ENCODE measurements at places on chromosomes 11 and 22. TPM values are rescaled to one million over a fixed set of nuclear protein-coding genes. Genes with fewer than 3 reads are reported as not detected.

Gene SOX6
- total RNA-seq: 7.9 TPM

Gene TMEM121B
- 1.8 TPM for total RNA-seq

Gene OR8D4
- total RNA-seq: not detected

Gene P2RY2
- not detected for total RNA-seq

Gene GDPD5
- total RNA-seq: 5.8 TPM

Gene SLC25A45
- total RNA-seq: 1.3 TPM

Gene GPHA2
- total RNA-seq: not detected

Gene TNNT3
- total RNA-seq: 2.3 TPM

Gene RTN4RL2
- total RNA-seq: 0.26 TPM

Gene TRIM77
- not detected for total RNA-seq

GRCh38 chr11:46392421-46393230 is 1.1 kb upstream of the CHRM4 start:
- peak overlapping the region; percentile 85 for H3K4me3 ChIP-seq
- peaks cover 10% of the 10 kb centered on the region for H3K4me1 ChIP-seq
- H3K27me3 ChIP-seq: no peaks in the 10 kb centered on the region
- peak; percentile 85 for DNase-seq
- no peaks in the 10 kb centered on the region for H3K36me3 ChIP-seq

GRCh38 chr22:46620588-46621242 is 529 bp downstream of the GRAMD4 start:
- H3K27me3 ChIP-seq: no peaks in the 10 kb centered on the region
- no peak for DNase-seq
- H3K4me1 ChIP-seq: peaks cover 23% of the 10 kb centered on the region
- H3K27ac ChIP-seq: no peak overlapping the region
- no peaks in the 10 kb centered on the region for H3K36me3 ChIP-seq

DNA sequence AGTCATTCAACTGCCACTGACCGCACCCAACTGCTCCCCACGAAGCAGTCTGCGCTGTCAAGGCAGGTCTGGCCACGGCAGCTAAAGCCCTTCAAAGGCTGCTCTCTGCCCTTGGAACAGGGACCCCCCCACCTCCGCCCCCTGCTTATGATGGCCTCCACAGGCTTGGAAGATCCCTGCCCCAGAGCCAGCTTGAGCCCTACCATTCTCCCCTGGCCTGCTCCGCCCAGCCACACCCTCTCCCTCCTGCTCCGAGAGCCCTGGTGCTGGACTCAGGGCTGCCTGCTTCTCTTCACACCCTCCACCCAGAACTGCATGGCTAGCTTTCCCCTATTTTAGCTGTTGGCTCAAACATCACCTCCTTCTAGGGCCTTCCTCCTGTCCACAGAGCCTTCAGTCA is 19.0 kb downstream of the ZMAT5 start:
- H3K27me3 ChIP-seq: no peaks in the 10 kb centered on the region
- H3K4me1 ChIP-seq: peaks cover 6% of the 10 kb centered on the region

DNA sequence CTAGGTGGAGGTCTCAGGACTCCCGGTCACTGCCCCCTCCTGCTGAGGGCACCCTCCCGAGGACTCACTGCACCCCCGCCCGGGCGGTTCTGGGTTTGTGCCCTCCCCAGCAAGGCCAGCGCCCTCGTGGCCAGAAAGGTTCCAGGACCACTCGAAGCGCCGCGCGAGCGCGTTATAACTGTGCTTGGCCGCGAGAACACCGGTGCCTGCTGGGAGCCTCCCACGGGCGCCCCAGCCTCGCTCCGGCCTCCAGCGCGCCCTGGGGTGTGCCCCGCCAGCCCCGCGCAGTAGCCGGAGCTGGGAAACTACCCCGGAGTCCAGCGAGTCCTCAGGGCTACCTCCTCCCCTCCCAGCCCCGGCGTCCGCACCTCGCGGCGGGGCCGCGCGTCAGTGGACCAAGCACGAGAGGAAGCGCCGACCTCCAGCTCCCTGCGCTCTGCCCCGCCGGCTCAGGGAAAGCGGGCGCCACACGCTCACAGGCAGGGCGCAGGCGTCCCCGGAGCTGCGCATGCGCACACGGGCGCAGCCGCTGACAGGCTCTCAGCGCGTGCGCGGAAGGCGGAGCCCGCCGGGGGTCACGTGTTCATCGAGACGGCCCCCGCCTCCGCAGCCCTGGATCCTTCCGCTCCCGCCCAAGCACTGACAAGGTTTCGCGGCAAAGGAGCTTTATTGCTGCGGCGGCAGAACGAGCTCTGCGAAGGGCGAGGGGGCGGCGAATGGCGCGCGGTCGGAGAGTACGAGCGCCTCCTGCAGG is at the start of gene SCO2:
SCO2 (minus strand) TSS at position 495 of the 754 bp plus-strand sequence. CDS start 1,187 bp downstream, outside the sequence.
- peaks cover 4% of the 10 kb centered on the region for H3K4me1 ChIP-seq
- peaks cover 36% of the 10 kb centered on the region for H3K36me3 ChIP-seq
- H3K27ac ChIP-seq: peak within 1 kb of the TSS; percentile 54
- no peaks in the 10 kb centered on the region for H3K27me3 ChIP-seq
- peak within 1 kb of the TSS; percentile 66 for H3K4me3 ChIP-seq
- DNase-seq: peak; percentile 99

GRCh38 chr11:134655189-134655989 is 243.3 kb upstream of the B3GAT1 start:
- H3K27ac ChIP-seq: no peak overlapping the region
- H3K36me3 ChIP-seq: no peaks in the 10 kb centered on the region
- no peak overlapping the region for H3K4me3 ChIP-seq
- no peaks in the 10 kb centered on the region for H3K4me1 ChIP-seq

DNA sequence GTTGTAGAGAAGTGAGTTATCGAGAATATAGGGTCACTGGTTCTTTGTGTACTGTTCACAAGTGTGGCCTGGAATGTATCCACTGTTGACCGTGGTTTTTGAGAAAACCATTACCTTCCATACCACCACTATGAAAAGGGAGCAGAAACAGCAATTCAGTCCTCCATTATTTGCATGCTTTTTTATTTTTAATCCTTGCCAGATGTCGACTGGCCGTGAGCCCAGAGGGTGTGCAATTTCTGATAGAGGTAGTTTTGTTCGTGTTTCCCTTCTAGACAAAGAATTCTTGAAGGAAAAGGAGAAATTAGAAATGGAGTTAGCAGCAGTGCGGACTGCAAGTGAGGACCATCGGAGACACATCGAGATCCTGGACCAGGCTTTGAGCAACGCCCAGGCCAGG is 81.7 kb downstream of the AMOTL1 start:
- peak; percentile 24 for DNase-seq
- H3K27me3 ChIP-seq: no peaks in the 10 kb centered on the region
- peak overlapping the region; percentile 27 for H3K27ac ChIP-seq
- H3K36me3 ChIP-seq: peaks cover 34% of the 10 kb centered on the region
- H3K4me3 ChIP-seq: no peak overlapping the region
- peaks cover 3% of the 10 kb centered on the region for H3K4me1 ChIP-seq

DNA sequence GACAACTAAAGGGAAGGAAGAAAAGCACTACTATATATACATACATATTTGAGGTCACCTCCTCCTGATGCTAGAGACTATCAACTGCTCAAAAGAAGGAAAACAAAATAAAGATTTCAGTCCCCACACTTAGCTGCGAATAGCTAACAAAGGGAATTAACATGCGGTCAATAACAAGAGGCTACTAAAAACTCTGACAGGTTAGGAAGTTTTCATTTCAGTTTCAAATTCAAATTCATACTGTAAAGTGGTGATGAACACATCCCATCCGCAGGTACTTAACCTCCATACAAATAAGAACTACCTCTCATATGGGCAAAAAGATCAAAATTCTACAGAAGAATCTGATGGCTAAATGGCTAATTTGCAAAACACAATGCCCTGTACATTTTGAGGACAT is 2.6 kb downstream of the NAP1L4 start:
- H3K27ac ChIP-seq: no peak overlapping the region
- H3K27me3 ChIP-seq: no peaks in the 10 kb centered on the region
- H3K36me3 ChIP-seq: peaks cover 10% of the 10 kb centered on the region
- H3K4me3 ChIP-seq: peak overlapping the region; percentile 76

DNA sequence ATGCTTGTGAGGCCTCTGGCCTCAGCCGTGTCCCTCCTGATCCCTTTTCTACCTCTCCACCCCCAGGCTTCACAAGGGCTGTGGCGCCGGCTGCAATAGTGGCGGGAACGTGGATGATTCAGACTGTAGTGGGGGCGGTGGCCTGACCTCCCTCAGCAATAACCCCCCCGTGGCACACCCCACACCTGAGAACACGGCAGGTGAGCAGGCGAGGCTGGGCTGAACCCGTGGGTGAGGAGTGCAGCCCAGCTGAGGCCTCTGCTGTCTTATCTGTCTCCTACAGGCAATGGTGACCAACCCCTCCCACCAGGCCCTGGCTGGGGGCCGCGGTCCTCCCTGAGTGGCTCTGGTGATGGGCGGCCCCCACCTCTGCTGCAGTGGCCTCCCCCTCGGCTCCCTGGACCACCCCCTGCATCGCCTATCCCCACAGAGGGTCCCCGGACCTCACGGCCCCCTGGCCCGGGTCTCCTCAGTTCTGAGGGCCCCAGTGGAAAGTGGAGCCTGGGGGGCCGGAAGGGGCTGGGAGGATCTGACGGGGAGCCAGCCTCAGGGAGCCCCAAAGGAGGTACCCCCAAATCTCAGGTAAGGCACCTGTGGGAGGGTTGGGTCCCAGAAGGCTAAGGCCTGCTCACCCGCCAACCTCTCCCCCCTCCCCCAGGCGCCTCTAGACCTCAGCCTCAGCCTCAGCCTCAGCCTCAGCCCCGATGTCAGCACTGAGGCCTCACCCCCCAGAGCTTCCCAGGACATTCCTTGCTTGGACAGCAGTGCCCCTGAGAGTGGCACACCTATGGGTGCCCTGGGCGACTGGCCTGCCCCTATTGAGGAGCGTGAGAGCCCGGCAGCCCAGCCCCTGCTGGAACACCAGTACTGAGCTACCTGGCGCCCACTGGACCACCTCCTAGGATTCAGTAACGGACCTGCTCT is 1.5 kb upstream of the SIPA1 start:
- H3K27me3 ChIP-seq: no peaks in the 10 kb centered on the region
- H3K4me3 ChIP-seq: no peak overlapping the region
- no peak for DNase-seq
- no peaks in the 10 kb centered on the region for H3K4me1 ChIP-seq
- peaks cover 22% of the 10 kb centered on the region for H3K36me3 ChIP-seq

DNA sequence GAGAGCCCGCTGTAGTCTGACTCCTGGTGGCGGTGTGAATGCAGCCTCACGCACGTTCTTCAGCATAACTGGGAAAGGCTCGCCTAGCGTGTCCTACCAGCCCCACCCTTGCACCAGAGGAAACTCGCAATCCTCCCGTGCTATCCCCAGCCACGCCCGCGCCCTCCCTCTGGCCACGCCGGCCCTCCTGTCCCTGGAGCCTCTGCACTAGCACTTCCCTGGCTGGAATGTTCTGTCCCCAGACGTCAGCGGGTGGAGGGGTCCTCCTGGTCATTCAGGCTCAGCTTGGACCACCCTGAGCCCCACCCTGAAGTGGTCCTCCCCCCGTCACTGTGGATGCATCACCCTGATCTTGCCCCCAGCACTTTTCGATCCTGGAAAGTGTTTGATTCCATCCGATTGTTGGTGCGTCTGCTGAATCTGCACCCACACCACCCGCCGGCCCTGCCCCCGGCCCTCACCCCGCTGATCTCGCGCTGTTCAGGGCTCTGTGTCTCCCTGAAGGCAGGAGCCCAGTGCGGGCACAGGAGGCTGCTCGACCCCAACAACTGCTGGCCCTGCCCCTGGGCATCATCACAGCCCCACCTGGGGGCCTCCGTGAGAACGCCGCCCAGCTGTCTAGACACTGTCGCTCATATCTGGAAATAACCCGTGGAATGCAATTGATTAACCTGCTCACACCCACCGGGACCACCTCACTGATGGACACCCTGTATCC is 437.0 kb downstream of the TBC1D22A start:
- H3K27me3 ChIP-seq: no peaks in the 10 kb centered on the region
- H3K27ac ChIP-seq: no peak overlapping the region
- no peaks in the 10 kb centered on the region for H3K36me3 ChIP-seq
- no peak for DNase-seq
- H3K4me3 ChIP-seq: no peak overlapping the region

DNA sequence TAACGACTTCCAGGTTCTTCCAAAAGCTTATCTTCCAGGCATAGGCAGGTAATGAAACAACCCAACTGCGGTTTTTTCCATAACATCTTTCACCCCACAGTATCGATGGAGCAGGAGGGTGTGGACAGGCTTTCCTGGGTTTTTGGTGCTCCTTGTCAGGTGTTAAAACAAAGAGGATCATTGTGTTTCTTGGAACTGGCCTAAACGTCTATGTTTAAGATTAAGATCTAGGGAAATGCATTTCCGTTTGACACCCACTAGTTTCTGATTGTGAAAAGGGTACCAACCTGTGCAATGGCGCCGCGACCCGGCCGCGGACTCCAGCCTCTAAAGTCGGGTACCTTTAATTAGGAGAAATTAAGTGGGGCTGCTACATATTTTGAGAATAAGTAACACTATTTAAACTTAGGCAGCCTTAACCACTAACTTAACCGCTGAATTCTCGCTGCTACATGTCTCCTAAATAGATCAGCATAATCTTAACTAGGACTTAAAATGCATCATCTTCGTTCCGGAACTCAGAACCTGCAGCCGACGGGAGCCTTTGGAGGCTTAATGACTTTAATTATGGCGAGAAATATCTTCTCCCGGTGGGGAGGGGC is 31.5 kb downstream of the C22orf31 start:
- no peak for DNase-seq
- peak overlapping the region; percentile 89 for H3K27ac ChIP-seq
- H3K4me1 ChIP-seq: peaks cover 14% of the 10 kb centered on the region
- no peaks in the 10 kb centered on the region for H3K36me3 ChIP-seq
- H3K4me3 ChIP-seq: peak overlapping the region; percentile 54
- H3K27me3 ChIP-seq: no peaks in the 10 kb centered on the region

GRCh38 chr22:34946339-34946985 is 119.5 kb upstream of the ISX start:
- H3K36me3 ChIP-seq: no peaks in the 10 kb centered on the region
- no peaks in the 10 kb centered on the region for H3K4me1 ChIP-seq
- H3K27me3 ChIP-seq: no peaks in the 10 kb centered on the region

- no peak for DNase-seq
- H3K27me3 ChIP-seq: peaks cover 7% of the 10 kb centered on the region
- no peaks in the 10 kb centered on the region for H3K36me3 ChIP-seq
These were observed 94.5 kb upstream of the HSD17B12 start for GRCh38 chr11:43585877-43586608.

- H3K4me1 ChIP-seq: peaks cover 8% of the 10 kb centered on the region
- H3K4me3 ChIP-seq: no peak overlapping the region
- no peak overlapping the region for H3K27ac ChIP-seq
- H3K27me3 ChIP-seq: no peaks in the 10 kb centered on the region
- H3K36me3 ChIP-seq: no peaks in the 10 kb centered on the region
These were observed 11.7 kb upstream of the ARL14EP start for GRCh38 chr11:30311189-30311588.

GRCh38 chr11:13826505-13827278 is 135.8 kb upstream of the SPON1 start:
- no peak overlapping the region for H3K27ac ChIP-seq
- no peaks in the 10 kb centered on the region for H3K36me3 ChIP-seq
- no peak overlapping the region for H3K4me3 ChIP-seq
- peaks cover 10% of the 10 kb centered on the region for H3K4me1 ChIP-seq

GRCh38 chr11:6315811-6316425 is 4.4 kb downstream of the CAVIN3 start:
- no peaks in the 10 kb centered on the region for H3K27me3 ChIP-seq
- peak; percentile 87 for DNase-seq
- no peak overlapping the region for H3K4me3 ChIP-seq
- H3K4me1 ChIP-seq: no peaks in the 10 kb centered on the region

DNA sequence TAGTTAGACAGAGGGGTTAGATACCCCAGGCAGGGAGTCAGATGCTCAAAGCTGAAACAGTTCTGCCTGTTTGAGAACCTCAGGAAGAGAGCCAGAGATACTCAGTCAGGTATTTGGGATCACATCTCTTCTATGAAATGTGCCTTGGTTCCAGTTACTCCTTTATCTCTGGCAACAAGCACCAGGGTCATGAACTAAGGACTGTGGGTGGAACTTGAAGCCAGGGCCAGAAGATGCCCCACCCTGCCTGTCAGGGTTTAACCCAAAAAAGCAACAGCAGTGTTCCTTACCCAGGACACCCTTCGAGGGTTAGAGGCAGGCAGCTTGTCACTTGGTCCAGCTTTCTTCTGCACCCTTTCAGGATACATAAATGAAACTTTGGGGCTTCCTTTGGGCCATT is 15.0 kb upstream of the WT1 start:
- H3K4me3 ChIP-seq: no peak overlapping the region
- DNase-seq: no peak
- no peak overlapping the region for H3K27ac ChIP-seq
- H3K27me3 ChIP-seq: no peaks in the 10 kb centered on the region

All from SJCRH30 (cell line).